ENCODE measurements at places on chromosomes 1 and 21.

DNA sequence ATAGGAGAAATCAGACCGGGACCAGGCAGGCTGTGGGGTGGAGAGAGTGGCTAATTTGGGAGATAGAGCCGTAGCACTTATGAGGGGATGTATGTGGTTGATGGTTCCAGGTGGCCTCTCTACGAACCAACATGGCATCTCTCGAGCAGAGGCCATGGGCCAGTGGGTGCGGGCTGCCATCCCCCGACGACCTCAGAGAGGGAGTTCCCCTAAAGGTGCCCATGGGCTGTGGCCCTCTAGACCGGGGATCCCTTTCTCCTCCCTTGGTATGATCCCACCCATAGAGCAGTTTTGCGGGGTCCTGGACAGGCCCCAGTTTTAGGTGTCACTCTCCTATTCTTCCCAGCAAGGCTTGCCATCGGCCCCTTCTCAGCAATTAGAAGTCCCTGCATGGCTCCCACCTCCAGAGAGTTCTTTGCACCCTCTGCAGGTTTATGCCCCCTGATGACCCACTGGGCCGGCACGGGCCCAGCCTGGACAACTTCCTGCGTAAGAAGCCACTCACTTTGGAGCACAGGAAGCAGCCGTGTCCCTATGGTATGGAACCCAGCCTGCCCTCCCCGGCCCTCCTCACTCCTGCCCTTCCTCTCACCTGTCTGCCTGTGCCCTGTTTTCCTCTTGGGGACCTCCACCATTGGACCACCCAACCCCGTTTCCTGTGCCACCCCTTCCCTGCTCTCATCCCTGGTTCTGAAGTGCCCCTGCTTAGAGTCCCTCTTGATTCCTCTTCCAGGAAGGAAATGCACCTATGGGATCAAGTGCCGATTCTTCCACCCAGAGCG, 7.8 kb downstream of the ZC3H12A start:
- DNase-seq: no peak

DNA sequence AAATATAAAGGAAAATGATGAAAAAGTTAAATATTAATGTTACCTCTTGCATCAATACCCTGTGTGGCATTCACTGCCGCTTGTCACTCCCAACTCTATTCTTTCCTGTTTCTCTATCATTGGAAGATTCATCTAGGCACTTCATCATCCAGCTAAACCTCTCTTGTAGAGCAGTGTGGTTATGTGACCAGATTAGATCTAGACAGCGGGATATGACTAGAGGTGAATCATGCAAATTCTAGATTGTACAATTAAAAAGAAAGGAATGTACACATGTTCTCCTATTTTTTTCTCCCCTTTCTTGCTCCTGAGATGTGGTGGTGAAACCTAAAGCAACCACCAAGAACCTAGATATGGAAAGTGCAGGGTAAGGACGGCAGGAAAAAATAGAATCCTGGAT, 174.1 kb downstream of the LBR start:
- peak; percentile 9 for DNase-seq

DNA sequence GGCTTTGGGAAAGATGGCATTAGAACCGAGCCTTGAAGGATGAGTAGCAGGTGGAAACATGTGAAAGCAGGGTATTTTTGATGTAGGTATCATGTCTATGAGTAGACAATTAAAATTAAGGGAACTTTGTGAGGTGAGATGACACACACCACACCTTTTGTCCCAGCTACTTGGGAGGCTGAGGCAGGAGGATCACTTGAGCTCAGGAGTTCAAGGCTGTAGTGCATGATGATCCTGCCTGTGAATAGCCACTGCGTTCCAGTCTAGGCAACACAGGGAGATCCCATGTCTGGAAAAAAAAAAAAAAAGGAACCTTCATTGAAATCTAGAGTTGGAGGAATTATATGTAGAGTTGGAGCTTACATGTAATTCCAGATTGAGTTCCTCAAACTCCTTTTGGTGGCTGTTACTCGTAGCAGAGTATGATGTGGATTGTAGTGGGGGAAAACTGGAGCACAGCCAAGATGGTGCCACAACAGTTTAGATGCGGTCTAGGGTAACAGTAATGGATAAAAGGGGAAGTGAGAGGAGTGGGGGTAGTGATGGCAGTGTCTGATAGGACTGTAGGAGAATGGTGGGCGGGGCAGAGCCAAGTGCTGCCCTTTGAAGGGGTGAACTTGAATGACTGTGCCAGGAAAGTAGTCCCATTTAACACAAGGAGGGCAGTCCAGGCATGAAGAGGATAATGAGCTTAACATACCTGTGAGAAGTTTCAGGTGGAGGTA, 17.4 kb downstream of the AK4 start:
- DNase-seq: no peak

GRCh38 chr1:87362834-87363426, 34.2 kb downstream of the LMO4 start:
- no peak for DNase-seq

DNA sequence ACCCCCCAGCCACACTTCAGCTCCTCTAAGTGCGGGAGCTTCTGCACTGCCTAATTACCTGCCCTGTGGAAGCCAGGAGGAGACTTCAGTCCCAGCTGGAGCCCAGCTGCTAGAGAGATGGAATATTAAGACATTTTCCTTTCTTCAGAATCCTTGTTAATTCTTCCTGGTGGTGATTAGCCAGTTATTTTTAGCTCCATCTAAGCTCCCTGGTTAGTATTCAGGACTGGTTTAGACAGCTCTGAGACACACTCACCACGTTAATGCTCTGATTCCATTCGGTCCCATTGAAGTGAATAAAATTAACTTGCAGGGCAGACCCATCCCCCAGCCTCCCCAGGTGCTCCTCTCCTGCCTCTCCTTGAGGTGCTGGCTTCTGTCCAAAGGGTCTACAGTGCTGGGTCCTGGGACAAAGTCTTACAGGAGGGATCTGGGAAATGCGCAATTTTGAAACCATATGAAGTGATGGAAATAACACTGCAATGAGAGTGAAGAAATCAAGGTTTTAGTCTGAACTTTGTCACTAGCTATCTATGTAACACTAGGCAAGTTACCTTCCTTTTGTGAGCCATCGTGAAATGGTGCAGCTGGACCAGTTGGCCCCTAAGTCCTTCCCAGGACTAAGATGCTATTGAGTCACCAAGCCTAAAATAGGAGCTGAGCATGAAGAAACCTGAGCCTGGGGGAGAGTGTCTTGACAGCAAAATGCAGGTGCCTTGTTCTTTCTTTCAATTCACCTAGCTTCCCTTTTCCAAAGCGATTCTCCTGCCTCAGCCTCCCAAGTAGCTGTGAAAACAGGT, 117.4 kb upstream of the ATP1A1 start:
- DNase-seq: no peak

DNA sequence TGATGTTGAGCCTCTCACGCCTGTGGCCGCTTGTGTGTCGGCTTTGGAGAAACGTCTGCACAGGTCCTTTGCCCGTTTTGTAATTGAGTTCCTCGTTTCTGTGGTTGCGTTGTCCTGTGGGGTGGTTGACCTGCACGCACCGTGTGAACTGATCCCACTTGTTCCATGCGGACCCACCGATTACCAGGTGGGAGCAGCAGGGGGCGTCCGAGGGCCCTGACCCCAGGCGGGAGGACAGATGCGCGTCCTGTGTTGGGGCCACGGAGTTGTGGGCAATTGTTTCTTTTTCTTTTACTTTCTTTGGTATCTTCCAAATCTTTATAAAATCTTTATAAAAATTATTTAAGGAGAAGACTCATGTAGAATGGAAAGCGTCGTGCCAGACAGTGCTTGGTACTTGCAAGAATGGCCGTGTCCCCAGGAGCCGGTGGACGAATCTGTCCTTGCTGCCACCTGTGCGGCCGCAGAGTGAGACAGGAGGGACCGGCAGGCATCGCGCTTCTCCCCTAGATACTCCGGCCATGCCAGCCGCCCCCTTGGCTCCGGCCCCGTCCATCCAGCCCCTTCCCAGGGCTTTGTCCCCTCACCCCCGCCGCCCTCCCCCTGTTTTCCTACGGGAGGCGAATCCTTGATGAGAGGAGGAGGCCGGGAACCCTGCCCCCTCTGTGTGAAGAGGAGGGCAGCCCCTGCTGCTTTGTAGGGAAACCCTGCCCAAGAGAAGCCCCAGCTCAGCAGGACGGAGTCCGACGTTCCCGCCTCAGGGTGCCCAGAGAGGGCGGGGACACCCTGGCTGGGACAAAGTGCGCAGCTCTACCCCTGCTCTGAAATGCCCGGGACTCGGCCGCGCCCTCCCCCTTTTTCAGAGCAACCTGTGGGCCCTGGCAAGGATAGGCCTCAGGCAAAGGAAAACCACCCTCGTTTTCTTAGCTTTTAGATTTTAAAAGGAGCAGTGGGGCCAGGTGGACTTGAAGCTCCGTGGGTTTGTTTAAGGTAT, 41.7 kb downstream of the PRKCZ start:
- no peak for DNase-seq

DNA sequence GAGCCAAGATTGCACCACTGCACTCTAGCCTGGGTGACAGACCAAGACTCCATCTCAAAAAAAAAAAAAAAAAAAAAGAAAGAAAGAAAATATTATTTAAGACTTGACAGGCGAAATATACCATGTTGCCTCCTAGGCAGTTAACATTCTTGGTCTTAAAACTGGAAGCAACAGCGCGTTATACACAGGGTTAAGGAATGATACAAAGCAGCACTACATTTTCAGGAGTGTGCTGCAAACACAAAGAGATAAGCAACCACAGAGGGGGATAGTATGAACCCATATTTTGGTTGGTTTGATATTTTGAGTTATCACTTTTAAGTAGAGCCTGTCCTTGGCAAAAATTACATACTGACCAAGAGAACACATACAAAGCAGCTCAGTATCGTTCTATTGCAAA, 25.1 kb downstream of the USP24 start:
- no peak for DNase-seq

DNA sequence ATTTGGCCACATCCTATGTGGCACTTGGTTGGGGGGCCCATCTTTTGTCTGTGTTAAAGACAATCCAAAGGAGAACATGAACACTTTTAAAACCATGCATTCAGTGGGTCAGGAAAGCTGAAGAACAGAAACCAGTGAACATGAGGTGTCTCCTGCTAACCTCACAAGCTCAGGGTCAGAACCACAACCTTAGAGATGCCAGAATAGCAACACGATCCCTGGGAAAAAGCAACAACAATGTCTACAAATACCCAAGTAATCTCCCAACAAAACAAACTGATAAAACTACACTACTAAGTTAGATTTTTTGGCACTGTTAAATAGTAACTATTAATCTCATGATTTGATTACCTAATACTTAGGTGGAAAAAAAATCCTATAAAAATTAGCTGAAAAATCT, 34.1 kb upstream of the GNG4 start:
- DNase-seq: no peak

GRCh38 chr21:35840197-35840799, 220.0 kb downstream of the SETD4 start:
- DNase-seq: peak; percentile 54

- no peak for DNase-seq
Observed at GRCh38 chr1:65001231-65001792, 35.0 kb upstream of the JAK1 start.

DNA sequence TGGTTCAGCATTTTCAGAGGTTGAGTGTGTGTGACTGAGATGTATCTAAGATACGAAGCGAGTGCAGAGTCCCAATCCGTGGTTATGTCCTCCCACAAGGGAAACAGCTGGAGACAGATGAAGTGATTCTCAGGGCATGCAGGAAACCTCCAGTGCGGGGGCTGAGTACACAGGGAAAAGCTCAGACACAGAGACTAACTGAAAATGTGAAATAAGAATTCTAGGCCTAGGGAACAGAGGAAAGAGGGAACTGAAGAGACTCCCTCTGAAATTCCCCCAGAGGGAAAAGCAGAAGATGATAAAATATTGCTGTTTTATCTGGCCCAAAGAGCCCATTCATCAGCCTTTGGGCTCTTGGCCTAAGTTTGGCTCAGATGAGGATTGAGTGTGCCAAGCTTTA, 116.8 kb downstream of the LRRC53 start:
- no peak for DNase-seq

- no peak for DNase-seq
Observed at GRCh38 chr21:35504277-35504676, 455.2 kb upstream of the RUNX1 start.

DNA sequence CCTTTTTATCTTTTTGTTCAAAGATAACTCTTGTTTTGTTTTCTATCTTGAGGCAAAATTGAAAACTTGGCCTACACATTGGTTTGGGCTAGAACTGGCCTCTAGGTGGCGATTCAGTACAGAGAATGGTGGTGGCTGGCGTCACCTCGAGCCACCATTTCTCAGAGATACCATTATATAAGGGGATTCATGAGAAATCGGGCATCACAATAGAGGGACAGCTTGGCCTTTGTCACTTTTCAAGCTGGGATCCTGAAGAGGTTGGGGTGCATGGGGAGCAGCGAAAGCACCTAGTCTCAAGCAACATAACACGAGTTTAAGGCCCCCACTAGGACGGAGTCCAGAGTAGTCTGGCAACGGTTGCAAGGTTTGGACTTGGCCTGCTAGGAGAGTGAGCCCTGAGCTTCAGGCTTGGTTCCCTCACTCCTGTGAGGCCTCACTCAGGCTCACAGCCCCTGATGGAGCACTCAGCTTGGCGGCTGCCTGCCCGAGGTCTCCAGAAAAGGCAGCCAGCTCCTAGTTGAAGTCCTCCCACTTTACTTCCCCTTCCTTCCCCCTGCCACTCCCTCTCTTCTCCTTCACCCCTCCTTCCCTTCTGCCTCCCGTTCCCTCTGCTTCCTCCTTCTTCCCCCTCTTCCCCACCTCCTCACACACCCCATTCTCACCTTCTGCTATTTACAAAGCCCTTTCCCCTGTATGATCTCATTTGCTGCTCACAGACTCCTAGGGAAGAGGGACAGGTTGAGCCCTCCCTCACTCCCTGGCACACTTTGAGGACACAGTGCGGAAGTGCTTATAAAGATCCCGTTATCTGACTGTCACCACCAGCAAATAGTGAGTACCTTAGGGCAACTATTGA, 67.8 kb downstream of the LRIG2 start:
- peak; percentile 75 for DNase-seq

- no peak for DNase-seq
Observed at GRCh38 chr1:14142397-14143100, 442.6 kb downstream of the PRDM2 start.

GRCh38 chr1:161531986-161532643, 7.8 kb downstream of the HSPA6 start:
- DNase-seq: no peak

- DNase-seq: no peak
Observed at GRCh38 chr1:65176056-65176450, 28.1 kb downstream of the AK4 start.

GRCh38 chr1:196567238-196567637, 41.0 kb downstream of the KCNT2 start:
- DNase-seq: no peak

GRCh38 chr1:153070243-153070642, 1.2 kb downstream of the SPRR2B start:
- DNase-seq: no peak

DNA sequence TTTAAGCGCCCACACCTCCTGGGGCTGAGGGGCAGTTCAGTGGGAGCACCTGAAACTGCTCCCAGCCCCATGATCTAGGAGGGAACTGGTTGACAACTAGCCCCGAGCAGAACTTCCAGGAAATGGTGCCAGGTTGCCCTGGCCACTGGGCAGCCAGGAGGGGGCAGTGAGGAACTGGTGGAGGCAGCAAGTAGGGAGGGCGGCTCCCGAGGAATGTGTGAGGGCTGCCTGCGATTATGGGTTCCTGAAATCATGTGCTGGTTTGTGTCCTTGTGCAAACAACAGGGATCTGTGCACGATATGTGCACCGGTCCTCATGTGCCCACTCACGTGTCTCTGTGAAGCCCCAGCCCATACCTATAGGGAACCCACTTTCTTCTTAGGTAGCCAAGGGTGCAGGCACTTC, 9.9 kb downstream of the GPR3 start:
- no peak for DNase-seq

Data from RWPE1 (cell line).